ENCODE measurements at places on chromosomes 7 and 10.

DNA sequence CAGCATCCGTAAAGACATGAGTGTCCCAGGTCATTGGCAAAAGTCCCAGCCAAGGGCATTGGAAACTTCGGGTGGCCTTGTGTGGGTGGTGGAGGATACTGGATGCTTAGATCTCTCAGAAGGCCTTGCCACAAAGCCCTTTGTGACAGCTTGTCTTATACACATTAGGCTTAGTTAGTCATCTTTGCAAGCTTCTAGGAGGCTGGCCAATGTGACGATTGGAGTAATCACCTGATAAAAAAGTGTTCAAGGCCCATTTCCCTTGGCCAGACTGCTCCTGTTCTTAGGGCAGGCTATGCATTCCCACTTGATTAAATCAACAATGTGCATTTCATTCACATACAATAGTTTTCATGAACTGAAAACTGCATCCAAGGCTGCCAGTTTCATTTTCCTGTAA, 26.9 kb downstream of the NPS start:
- DNase-seq, result no peak

DNA sequence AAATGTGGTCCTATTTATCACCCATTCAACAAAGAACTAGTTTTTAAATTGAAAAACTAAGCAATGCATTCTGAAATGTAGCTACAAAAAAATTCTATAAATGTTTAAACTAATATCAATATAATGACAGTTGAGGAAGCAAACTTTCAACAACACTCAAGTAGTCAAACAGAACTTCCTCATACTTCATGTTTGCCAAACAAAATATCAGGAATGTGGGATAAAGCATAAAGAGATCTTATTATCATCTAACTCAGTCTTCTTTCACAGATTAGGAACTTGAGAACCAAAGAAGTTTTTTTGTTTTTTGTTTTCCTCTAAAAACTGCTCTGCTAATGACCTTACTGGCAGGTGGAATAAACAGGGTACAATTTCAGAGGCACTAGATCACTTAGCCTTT, 116.2 kb downstream of the JAZF1 start:
- DNase-seq, result no peak

DNA sequence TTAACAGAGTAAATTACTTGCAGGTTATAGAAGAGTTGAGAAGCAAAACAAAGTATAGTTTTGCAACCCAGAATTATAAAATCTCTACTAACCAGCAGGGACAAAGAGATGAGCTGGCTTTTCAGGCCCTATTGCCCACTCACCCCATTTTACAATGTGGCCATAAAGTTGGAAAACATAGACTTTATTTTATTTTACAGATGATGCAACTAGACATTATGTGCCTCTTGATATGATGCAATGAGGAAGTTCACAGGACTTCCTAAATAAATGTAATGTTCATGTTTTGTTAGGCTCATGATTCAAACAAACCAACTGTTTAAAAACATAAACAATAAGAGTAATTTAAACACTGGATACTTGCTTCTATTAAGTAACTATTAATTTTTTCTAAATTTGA, 141.1 kb upstream of the WNT16 start:
- no peak for DNase-seq

DNA sequence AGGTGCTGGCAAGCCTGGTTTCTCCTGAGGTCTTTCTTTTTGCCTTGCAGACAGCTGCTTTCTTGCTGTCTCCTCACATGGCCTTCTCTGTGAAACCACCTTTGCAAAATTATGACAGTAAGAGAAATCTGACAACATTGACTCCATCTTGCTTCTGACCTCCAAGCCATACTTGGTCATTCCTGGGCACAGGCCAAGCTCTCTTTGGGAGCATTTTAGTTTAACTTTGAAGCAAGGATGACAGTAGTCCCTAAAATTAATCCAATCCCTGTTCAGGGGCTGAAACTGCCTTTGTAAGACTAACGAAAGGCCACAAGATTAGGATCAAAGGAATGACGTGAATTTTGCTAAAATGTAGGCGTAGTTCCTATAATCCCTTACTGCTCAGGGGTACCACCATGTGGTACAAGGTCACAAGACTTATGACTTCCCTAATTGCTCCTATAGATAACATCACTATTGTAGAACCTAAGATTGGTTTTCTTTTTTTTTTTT, 25.1 kb upstream of the NRBF2 start:
- DNase-seq, result no peak

- no peak for DNase-seq
Observed at GRCh38 chr10:10869592-10869991, 148.1 kb upstream of the CELF2 start.

DNA sequence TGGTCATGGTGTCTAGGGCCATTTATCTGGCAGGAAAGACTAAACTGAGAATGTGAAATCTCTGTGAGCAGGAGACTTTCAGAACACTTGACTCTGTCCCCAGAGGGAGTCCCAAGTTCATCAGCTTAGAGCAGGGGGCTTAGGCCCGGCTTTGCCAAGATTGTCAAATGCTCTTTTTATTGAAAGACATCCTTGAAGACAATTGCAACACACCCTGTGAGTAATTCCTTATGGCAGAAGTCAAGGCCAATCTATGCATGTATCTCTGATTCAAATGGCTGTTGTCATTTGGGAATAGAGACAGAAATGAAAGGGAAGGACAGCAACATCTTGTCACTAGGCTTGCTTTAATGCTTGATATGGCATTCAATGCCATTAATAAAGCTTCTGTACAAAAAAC, 33.7 kb downstream of the BAMBI start:
- no peak for DNase-seq

GRCh38 chr7:146659732-146660131, 543.1 kb downstream of the CNTNAP2 start:
- no peak for DNase-seq

DNA sequence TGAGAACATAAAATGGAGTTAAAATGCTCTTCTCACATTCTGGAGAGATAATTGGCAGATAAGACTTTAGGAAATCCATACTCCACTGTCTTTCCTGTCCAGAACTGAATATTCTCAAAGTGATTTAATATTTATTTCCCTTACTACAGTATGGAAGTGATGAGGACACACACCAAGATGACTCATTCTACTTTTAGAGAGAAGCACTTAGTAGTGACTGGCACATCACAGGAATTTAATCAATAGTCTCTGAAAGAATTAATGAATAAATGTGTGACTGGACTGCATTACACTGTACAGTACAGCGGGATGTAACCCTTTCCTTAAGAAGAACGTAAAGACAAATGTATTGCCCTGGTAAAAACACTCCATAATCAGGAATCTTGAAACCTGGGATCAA, 116.7 kb downstream of the SEMA3E start:
- DNase-seq, result no peak

GRCh38 chr7:28855538-28856217, 102.5 kb downstream of the TRIL start:
- no peak for DNase-seq

GRCh38 chr7:22332461-22332870, 24.5 kb downstream of the RAPGEF5 start:
- no peak for DNase-seq

DNA sequence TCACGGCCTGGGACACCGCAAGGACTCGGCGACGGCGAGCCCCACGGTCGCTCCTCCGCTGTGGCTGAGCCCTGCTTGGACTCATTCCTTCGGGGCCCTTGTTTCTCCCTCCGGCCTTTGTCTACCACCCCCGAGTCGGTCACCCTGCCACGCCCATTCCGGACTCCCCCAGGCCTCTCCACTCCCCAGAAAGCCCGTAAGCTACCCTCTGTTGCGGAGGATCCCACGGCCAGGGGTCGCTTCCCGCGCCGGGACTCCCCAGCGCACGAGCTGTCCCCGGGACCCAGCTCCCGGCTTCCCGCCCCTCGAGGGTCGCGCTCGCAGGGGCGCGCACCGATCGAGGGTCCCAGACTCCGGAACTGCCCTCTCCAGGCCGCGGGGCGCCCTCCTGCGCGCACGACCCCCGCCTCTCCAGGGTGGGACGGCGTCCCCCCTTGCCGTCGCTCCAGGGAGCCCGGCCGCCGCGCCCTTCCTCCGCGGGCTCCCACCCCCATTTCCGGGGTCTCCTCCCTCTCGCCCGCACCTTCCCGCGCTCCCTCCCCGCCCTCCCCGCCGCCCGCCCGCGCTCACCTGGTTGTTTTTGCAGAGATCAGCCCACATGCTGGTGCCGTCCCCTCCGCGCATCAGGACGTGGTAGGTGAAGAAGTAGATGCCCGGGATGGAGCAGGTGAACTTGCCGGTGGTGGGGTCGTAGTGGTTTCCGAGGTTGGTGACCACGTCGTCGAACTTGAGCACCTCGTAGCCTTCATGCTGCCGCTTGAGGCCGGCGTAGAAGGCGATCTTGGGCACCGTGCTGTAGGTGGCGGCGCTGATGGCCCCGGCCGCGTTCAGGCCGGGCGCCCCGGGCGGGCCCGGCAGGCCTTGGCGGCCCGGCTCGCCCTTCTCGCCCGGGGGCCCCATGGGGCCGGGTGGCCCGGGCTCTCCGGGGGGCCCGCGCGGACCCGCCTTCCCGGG, 1.5 kb downstream of the C1QL3 start:
- DNase-seq, result no peak

- DNase-seq, result no peak
Observed at GRCh38 chr10:24307116-24307515, 98.2 kb downstream of the KIAA1217 start.

DNA sequence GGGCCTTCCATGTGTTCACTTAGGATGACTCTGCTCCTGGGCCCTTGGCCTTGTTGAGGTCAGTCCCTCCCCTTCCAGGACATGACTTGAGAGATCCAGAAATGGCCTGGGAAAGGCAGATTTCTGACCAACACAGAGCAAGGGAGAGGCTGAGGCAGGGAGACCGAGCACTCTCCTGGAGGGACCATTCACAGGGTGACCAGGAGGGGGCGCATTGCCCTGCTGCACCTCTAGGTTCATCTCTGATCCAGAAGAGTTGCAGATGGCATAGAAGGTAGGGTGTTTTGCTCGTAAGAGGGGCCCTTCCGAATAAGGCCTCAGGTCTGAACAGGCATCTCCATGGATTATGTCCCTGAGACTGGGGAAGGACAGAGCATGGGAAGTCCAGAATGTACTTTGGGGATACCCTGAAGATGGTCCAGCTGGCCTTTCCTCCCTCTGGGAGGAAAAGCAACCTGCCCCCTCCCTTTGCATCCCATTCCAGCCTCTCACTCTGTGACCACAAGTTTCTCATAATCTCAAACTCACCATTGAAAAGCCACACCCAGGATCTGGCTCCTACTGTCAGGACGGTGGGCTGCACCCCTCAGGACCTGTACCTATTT, 6.6 kb downstream of the DMBT1 start:
- DNase-seq, result no peak

DNA sequence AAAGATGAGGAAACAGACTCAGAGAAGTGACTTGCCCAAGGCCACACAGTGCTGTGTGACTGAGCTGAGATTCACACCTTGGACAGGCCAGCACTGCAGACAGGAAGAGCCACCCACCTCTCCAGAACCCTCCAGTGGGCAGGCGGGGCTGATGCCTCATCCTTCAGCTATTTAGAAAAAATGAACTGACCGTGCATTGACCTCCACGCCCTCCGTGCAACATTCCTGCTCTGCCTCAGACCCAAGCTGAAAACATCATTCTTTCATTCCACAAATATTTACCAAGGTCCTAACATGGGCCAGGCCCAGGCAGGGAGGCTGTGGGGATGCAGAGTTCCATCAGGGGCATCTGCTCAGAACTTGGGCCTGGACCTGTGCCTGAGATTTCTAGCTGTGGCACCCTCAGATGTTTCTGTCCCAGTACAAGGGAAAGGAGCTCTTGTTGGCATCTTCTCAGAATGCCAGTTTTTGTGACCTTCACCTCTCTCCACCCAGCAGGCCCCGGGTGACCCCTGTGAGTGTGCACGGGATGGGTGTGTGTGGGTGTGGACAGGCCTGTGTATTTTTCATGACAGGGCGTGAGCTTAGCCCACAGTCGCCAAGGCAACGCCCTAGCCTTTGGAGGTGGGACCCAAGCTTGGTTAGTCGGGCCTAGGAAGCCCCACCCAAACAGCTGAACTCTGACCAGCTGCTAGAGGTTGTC, 6.5 kb downstream of the VSIR start:
- no peak for DNase-seq

GRCh38 chr7:43942997-43943396, 16.8 kb downstream of the UBE2D4 start:
- DNase-seq, result no peak

Data from midbrain (tissue), 1 donor.